GM18507 (cell line): ENCODE measurements at places on chromosomes 3 and 15.

- DNase-seq = no peak
These were observed 41.7 kb upstream of the BLM start for GRCh38 chr15:90675464-90675863.

DNA sequence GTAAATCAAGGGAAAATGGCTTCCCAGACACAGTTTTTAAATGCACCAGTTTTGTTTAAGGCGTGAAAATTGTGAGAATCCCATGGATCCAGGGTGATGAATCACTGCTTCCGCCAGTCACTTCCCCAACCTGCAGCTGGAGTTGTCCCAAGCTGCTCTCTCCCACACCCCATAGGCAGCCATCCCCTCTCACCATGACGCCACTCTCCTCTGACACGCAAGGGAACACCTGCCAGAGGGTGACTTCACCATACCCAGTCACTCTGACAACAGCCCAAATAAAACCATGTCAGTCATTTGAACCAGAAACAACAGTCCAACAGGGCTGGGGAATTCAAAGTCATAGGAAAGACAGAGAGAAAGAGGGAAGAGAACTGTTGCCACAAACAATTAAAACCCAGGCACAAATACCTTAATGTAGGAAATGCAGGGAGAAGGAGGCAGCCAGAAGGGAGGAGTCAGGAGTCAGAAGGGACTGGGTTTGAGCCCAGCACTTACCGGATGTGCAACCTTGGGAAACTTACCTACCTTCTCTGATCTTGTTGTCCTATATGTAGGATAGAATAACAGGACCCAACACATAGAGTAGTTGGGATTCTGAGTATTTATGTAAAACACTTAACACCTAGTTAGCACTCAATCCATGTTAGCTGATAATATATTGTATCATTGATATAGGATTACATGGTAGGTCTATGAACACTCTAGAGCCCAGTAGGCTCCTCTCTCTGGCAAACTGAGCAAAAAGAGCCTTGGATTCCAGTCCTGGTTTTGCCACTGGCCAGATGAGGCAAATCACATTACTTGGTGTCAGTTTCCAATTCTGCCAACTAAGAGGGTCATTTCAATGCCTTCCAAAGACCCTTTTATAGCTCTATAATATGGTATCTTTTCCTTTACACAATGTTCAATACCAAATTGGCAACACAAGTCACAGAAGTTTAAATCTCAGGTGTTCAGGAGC is 326.3 kb upstream of the ICE2 start:
- no peak for DNase-seq

DNA sequence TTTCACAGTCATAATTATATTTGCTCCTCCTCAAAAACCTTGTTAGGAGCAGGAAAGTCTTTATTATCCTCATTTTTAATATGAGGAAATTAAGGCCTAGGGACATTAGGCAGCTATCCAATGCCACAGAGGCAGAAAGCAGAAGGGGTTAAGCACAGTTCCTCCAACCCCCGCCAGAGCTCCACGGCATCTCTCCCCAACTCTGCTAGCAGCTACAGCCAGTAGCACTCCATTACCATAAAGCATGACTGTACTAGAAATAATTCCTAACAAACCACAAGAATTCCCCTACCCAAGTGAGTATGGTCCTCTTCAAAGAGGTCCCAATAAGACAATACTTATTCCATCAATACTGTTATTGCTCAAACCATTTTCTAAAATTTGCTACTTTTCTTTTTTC is 9.8 kb downstream of the HEG1 start:
- DNase-seq = no peak

DNA sequence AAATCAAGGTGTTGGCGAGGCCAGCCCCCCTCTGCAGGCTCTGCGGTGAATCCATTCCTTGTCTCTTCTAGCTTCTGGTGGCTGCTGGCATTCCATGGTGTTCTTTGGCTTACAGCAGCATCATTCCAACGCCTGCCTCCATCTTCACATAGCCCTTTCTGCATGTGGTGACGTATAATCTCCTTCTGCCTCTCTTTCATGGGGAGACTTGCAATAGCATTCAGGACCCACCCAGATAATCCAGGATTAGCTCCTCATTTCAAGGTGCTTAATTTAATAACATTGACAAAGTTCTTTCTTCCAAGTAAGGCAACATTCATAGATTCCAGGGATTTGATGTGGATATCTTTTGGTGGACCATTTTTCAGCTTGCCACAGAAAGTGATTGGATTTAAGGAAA is 35.8 kb downstream of the ISG20 start:
- no peak for DNase-seq

GRCh38 chr3:111859061-111859973 is at the start of gene PHLDB2:
Gene PHLDB2 (plus strand): TSS chr3:111859265. CDS start chr3:111884078, 24,813 bp downstream.
- peak; percentile 30 for DNase-seq

DNA sequence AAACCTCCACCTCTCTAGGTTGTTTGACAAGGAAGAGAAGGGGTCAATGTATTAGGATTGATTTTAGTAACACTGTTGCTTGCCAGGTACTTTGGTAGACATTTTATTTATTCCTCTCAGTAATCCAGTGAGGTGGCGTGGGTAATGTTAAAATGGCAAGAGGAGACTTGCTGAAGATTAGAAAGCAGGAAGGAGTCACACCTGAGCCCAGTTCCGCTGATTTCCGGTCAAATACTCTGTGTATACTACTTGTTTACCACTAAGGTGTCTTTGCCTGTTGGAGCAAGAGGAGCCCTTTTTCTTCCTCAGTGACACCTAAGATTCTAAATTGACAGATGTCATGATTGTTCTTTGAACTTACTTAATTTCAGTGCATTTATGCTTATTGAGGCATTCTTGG is 1.7 kb downstream of the OXNAD1 start:
- DNase-seq = no peak

DNA sequence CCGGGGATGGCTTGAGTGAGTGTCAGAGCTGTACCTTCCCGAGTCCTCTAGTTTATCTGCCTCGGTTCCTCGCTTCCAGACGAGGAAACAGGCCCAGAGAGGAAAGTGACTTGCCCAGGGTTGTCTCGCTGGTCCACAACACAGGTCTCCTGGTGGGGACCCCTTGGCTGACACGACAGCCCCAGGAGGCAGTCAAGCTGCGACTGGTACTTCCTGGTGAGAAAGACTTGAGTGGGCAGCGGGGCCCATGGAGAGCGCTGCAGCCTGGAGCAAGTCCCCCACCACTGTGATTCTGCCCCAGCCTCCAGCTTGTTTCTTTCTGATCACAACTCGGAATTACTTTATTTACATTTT is 600 bp upstream of the CHRNA5 start:
- DNase-seq = no peak

DNA sequence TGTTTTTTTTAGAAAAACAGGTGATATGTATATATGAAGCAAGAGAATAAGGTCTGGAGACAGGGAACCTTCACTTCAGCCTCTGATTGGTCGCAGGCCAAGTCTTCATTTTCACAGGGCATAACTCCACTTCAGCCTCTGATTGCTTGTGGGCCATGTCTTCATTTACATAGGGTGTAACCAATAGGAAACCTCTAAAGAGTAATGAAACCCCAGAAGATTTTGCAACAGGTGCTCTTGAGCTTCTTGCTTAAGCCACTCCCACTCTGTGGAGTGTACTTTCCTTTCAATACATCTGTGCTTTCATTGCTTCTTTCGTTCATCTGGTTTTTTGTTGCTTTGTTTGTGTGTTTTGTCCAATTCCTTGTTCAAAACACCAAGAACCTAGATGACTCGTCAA is 22.6 kb upstream of the SCG3 start:
- no peak for DNase-seq

DNA sequence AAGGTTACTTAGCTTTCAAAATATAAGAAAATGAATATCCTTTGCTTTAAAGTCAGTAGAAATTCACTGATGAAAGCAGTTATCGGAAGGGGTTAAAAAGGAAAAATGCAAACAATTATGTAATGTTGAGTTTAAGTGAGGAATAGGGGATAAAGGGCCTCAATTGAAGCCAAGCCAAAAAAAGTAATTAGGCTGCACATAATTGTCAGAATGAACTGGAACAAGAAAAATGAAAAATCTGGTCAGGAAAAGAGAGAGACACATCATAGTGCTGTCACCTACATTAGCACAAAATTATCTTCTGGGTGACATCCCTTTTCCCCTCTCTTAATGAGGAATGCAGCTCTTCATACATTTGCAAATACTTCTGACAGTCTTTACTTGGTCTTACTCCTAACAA is 48.8 kb upstream of the PIK3R4 start:
- no peak for DNase-seq

- DNase-seq = no peak
These were observed 59.7 kb downstream of the LMCD1 start for GRCh38 chr3:8561370-8561769.

- no peak for DNase-seq
These were observed 2.8 kb downstream of the NFKBIZ start for GRCh38 chr3:101851850-101852714.

- no peak for DNase-seq
These were observed 39.2 kb downstream of the EPHB3 start for GRCh38 chr3:184600685-184601377.

DNA sequence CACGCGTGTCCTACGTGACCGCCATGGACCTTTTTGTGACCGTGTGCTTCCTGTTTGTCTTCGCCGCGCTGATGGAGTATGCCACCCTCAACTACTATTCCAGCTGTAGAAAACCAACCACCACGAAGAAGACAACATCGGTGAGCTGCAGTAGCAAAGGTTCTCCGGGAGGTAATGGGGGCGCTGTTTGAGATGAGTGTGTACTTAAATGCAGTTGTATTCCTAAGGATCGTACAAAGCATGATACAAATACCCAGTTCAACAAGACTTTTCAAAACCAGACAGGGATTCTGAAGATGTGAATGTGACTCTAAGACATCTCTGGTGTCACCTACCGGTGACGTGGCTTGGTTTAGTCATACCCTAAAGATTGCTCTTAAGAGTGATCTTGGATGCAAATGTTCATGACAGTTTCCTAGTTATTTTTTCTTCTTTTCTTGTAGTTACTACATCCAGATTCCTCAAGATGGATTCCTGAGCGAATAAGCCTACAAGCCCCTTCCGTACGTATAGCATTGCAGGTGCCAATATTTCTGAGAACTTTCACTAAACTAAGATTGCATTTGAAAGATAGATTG is 556.6 kb downstream of the GABRG3 start:
- no peak for DNase-seq

DNA sequence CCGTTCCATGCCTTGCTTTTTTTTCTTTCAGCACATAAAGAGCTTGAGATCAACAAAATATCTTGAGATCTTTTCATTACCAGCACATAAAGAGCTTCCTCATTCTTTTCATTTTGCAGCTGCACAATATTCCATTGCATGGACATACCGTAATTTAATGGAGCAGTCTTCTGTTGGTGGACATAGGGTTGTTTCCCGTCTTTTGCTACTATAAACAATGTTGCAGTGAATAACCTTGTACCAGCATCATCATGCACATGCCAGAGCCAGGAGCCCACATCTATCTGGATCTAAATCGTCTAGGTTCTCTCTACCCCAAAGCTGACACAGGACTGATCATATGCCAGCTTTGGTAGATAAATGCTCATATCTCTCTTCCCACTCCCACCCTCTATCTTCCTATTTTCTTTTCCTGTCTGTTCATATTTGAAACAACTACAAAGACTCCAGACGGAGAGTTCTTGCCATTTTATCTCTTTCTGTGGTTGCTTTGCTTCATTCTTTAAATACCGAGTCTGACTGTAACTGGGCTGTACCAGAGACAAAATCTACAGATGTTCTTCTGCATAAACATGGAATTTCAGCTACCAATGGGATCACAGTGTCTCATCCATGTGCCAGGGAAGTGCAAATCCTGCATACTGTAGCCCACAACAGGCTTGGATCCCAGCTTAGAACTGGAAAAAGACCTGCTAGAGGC is 47.1 kb upstream of the AKAP13 start:
- no peak for DNase-seq

- no peak for DNase-seq
These were observed 162.8 kb downstream of the GREM1 start for GRCh38 chr15:32880642-32881041.

- DNase-seq = no peak
These were observed 756.7 kb upstream of the SEMA6D start for GRCh38 chr15:46960581-46960980.

- no peak for DNase-seq
These were observed 22.4 kb downstream of the ISG20 start for GRCh38 chr15:88661041-88661700.

DNA sequence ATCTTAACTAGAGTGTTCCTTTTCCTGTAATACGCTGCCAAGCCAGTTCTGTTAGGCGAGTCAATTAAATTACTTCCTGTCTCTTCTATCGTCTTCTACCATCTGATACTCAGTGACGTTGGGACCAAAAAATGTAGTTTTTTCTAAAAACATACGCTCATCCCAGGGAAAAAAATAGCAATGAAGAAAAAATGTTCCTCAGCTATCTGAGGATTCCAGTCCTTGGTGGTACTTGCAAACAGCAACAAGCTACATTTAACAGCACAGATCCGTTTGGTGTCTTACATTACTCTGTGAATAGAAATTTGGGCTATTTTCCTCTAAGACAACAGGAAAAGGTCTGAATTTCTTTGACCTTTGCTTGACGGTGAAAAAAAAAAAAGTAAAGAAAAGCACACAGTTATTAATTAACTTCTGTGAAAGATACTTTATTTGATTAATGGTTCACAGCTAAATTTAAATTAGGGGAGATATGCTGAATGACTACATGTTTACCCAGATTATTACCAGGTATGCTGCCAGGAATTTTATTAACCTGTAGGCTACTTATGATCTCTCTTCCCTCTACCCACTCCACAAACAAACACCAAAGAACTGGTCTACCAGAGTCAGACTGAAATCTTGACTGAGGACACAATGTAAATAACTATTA is 254.4 kb upstream of the ZPLD1 start:
- DNase-seq = no peak

GRCh38 chr15:48898032-48898431 is 20.1 kb downstream of the EID1 start:
- no peak for DNase-seq

- DNase-seq = no peak
These were observed 61.9 kb downstream of the FEM1B start for GRCh38 chr15:68339481-68339880.

- DNase-seq = no peak
These were observed 27.1 kb upstream of the SEMA3F start for GRCh38 chr3:50128001-50128400.

DNA sequence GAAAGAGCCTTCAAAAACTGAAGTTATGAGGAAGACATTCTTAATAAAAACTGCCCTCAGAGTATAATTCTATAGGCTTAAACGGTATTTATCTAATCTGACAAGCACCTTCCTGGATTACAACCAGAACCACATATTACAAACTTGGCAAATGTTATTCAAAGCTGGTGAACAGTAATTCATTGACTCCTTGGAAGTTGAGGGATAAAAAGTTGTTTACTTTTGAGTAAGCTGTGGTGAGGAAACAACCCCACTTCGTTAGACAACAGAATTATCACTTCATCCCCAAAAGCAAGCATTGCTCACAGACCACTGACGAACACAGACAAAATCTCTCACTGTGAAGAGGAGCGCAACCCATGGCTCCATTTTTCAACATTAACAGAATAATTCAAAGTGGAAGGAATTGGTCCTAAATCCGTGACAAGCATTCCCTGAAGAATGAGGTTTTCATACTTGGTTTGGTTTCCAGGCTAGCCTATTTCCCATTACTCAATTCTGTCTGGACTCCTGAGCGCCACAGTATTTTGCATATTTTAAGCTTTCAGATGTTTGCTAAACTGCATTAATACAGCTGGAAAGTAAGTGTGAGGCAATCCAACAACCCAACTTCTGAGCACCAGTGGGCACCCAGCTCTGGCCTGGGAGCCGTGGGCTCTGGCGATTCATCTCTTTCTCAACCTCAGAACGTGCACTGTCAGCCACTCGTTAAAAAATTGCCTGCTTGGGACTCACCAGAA is 32.7 kb downstream of the LRIG1 start:
- no peak for DNase-seq

- no peak for DNase-seq
These were observed 45.1 kb upstream of the AMOTL2 start for GRCh38 chr3:134419214-134419959.
